SK-MEL-5 (cell line): ENCODE measurements at places on chromosomes 6 and 20. TPM values are rescaled to one million over a fixed set of nuclear protein-coding genes. Genes with fewer than 3 reads are reported as not detected.

DNA sequence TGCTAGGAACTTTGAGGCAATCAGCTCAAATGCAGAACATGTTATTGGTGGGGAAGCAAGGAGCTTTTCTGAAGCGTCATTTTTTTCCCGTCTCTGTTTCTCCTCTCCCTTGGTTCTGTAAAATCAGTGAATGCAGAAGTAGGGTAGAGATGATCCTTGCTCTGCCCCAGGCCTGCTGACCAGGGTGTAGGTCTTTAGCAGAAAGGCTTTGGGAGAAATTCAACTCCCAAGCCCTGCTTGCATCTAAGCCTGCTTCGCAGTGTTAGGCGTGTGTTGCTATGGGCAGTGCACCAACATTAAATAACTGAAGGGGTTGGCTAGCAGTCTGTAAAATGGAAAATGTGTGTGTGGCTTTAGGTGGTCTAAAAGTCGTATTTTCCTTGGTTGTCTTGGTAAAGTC is 45.9 kb downstream of the SASH1 start:
- DNase-seq: no peak

- no peak for DNase-seq
These were observed 35.0 kb downstream of the BTBD9 start for GRCh38 chr6:38604700-38605099.

DNA sequence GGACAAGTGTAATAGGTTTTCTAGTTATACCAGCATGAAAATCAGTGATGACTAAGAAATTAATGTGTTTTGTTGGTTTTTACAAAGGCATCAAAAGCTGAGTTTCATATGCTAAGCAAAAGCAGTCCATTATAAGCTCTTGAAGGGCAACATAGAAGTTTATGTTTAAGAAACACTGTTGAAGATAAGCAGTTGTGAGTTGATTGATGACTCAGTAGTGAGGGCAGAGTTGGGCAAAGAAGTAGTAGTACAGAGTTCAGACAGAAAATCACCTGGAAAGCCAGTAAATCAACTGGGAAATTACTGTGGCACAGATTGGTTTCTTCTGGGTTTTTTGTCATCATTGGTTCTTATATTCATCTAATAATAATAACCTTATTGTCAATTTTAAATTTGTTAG is 78.0 kb upstream of the SMIM8 start:
- no peak for DNase-seq

DNA sequence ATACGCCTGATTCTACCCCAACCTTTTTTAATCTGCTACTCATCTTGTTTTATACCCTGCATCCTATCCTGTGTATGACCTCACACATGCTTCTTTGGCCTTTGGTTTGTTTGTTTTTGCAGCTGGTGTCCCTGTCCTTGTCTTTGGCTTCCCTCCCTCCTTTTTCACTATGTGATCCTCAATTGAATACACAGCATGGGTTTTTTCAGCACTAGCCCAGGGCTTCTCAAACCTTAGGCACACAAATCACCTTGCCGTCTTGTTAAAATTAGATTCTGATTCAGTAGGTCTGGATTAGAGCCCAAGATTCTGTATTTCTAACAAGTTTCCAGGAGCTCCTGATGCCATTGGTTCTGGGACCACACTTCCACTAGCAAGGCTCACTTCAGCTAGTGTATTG is 321.5 kb upstream of the MAN1A1 start:
- DNase-seq: no peak

- DNase-seq: no peak
These were observed 212.4 kb downstream of the LY86 start for GRCh38 chr6:6801005-6801335.

DNA sequence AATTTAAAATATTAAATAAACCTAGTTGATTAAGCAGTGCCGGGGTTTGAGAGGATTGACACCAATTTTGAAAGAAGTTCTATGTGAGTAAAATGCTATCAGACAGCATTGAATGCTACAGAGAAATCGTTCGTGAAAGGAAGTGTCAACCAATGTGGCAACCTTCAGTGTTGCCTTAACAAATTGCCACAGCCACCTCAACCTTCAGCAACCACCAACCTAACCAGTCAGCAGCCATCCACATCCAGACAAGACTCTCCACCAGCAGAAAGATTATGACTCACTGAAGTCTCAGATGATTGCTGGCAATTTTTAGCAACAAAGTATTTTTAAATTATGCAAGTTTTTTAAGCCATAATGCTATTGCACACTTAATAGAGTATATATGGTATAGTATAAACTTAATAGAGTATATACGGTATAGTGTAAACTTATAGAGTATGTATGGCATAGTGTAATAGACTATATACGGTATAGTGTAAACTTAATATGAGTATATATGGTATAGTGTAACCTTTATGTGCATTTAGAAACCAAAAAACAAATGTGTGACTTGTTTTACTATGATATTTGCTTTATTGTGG is 65.3 kb upstream of the ID4 start:
- no peak for DNase-seq

DNA sequence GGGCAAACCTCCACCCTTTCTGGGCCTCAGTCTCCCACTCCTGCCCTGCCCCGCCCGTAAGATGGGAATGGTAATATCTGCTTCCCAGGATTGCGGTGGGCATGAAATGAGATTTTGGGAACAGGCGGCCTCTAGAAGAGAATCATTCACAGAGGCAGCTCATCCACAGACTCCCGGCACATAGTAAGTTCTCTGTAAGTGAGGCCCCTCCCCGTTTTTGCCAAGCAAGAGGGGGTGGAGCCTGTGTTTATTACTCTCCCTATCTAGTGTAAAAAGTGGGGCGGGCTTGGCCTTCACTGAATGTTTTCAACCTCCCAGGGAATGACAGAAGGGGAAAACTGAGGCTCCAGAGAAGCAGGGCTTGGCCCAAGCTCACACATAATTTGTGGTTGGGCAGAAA is 20.0 kb downstream of the SUN5 start:
- peak; percentile 49 for DNase-seq

DNA sequence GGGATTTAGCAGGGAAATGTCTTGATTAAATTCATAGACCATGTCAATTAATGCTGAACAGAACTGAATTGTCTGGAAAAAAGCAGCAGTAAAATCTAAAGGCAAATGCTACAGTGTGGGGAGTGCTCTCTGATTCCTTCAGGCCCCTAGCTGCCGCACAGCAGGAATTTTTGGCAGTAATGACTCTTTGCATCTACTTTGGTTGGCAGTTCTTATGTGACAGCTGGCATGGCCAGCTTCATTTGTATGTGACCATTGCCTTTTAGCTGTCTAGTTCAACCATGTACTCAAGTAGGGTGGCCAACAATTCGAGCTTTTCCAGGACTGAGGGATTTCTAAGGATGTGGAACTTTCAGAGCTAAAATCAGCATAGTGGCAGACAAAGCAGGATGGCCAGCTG is 499.1 kb upstream of the MAN1A1 start:
- DNase-seq: no peak

DNA sequence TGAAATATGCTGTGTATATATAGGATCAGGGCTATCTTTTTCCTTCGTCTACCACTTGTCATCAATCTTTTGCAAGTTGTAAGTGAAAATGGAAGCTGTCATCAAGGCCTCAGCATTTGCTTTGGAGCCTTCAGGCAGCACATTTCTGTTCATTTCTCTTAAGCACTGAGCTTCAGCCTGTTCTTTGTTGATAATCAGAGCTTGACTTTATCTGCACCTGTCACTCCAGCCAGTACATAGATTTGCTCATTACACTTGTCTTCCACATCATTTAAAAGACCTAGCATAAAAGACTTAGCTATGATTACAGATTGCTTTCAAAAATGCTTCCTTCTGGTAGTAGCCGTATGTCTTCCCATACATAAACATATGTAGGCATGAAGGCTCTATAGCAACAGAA is 189.8 kb upstream of the GRIK2 start:
- no peak for DNase-seq

DNA sequence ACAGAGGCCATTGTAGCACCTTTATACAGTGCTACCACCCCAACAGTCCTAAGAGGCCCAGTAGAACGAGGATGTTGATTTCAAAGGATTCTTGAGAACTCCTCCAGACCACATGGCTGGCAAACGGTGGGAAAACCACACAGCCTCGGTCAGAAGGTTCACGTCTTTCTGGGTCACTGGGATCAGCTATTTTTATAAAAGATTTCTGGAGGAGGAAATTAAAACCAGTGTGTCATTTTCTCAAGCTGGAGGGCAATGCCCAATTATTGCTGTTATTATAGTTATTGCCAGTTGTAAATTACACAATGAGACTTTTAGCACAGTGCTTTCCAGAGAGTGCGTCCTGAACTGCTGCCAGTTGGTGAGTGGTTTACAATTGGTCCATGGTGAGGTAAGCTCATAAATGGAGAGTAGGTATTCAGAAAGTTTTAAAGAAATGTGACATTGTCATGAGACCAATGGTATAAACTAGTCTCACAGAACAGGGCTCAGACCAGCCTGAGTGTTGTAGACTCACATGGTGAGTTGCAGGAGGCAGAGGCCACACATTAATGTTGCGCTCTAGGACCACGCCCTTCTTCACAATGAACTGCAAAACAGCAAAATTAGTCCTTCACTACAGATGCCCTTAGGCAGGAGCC is 8.4 kb upstream of the PPP1R14C start:
- DNase-seq: no peak

DNA sequence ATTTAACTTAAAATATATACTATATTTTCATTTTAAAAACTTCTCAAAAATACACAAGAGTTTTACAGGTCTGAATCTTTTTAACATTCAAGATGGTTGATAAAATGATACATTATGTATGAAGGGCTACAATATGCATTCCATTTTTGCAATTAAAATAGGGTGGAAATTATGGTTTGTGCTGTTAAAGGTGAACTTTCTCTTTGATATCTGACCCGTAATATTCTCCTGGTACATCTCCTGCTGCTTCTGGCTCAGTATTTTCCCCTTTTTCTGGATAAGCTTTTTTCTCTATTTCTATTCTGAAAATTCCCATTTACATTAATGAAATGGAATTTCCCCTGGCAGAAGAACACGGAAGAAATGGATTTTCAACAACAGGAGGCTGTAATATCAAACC is 27.4 kb upstream of the LCA5 start:
- no peak for DNase-seq

GRCh38 chr20:60371384-60371783 is 413.2 kb downstream of the CDH26 start:
- no peak for DNase-seq

GRCh38 chr6:51976374-51976773 is 111.0 kb downstream of the PKHD1 start:
- DNase-seq: no peak

- no peak for DNase-seq
These were observed 161.0 kb downstream of the KHDC1L start for GRCh38 chr6:73064266-73064665.

GRCh38 chr6:1524040-1524480 is 85.7 kb upstream of the FOXC1 start:
- no peak for DNase-seq

GRCh38 chr20:62571669-62572344 is 70.5 kb upstream of the SLCO4A1 start:
- peak; percentile 59 for DNase-seq

DNA sequence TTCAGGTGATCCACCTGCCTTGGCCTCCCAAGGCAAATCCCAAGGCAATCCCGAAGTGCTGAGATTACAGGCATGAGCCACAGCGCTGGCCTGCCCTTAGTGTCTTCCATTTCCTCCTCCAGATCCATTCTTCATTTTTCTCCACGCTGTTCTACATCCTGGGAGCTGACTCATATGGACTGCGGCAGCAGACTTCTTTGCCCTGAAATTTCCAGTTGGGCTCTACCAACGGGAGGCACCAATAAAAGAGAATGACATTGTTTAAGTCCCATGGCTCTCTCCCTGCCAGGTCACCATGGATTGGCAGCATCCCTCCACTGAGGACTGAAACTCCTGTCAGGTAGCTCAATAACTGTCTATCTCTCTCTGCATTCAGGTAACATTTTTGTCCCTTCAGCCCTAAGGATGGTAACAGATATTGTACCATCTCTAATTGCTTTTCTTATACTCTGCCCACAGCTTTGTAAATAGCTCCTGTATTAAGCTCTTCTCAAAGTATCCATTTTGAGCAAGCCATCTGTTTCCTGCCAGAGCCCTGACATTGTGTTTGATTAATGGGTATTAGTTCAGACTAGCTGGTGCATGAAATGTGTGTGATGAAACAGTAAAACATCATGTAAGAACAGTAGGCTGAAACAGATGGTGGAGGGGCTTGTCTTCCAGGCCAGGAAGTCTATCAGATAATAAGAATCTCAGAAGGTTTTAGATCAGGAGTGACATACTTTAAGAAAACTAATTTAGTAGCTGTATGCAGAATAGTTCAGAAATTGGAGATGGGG is 3.6 kb downstream of the TBCC start:
- DNase-seq: no peak

GRCh38 chr20:42152575-42152974 is 534.4 kb upstream of the CHD6 start:
- no peak for DNase-seq

DNA sequence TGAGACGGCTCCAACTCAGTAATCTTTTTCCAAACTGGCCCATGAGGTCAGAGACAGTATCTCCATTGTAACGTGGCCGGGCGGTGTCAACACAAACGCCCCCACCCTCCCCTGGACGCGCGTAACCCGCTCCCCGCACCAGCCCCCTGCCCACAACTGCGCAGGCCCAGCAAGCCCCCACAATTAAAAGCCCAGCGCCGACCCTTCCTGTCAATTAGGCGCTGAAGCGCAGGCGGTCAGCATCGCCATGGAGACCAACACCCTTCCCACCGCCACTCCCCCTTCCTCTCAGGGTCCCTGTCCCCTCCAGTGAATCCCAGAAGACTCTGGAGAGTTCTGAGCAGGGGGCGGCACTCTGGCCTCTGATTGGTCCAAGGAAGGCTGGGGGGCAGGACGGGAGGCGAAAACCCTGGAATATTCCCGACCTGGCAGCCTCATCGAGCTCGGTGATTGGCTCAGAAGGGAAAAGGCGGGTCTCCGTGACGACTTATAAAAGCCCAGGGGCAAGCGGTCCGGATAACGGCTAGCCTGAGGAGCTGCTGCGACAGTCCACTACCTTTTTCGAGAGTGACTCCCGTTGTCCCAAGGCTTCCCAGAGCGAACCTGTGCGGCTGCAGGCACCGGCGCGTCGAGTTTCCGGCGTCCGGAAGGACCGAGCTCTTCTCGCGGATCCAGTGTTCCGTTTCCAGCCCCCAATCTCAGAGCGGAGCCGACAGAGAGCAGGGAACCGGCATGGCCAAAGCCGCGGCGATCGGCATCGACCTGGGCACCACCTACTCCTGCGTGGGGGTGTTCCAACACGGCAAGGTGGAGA is at the start of the genes HSPA1A and HSPA1L:
Gene HSPA1A (plus strand): TSS at position 519 of the 814 bp plus-strand sequence. CDS start 214 bp downstream, at position 733.
Gene HSPA1L (minus strand): TSS at position 259 of the 814 bp plus-strand sequence. CDS start 3,311 bp downstream, outside the sequence.
- peak; percentile 46 for DNase-seq

The BIRC7 gene
- total RNA-seq: 7.7 and 12.3 TPM in 2 replicates

The BPIFB1 gene
- total RNA-seq: not detected in 2 replicates

The C6orf15 gene
- not detected in 2 replicates for total RNA-seq

The HMGCLL1 gene
- total RNA-seq: not detected in 2 replicates

The MAPK14 gene
- total RNA-seq: 28.2 and 28.7 TPM in 2 replicates
